ENCODE measurements at places on chromosomes 3 and 15.

GRCh38 chr3:193605876-193606275 lies 12.9 kb downstream of the OPA1 start:
- DNase-seq, result no peak

GRCh38 chr3:76010252-76010651 lies 224.9 kb upstream of the ZNF717 start:
- no peak for DNase-seq

GRCh38 chr3:277873-278272 lies 81.3 kb downstream of the CHL1 start:
- DNase-seq, result no peak

DNA sequence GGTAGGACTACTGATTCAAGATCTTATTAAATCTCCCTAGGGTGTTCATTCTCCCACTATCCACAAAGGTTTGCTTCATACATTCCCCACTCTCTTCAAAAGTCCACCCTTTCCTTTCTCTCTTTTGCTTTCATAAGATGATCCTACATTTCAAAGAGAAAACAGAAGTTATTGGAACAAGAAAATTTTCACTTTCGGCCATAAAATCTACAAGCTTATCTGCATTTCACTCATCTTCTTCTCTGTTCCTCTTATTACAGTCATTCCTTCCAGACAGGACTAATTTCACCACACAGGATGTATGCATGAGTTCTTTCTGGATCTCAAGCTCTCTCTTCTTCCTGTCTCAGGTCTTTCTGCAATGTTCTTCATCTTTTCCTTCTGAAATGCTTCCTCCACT lies 238.7 kb downstream of the ISL2 start:
- DNase-seq, result no peak
